ENCODE measurements at places on chromosomes 11 and 22.

- H3K4me3 ChIP-seq = no peak overlapping the region
- H3K27me3 ChIP-seq = no peaks in the 10 kb centered on the region
- H3K4me1 ChIP-seq = peaks cover 22% of the 10 kb centered on the region
- DNase-seq = no peak
- peaks cover 7% of the 10 kb centered on the region for H3K36me3 ChIP-seq
- no peak overlapping the region for H3K27ac ChIP-seq
Observed at GRCh38 chr11:35974882-35975589, 31.2 kb downstream of the LDLRAD3 start.

GRCh38 chr11:35121326-35121865 is 17.6 kb upstream of the CD44 start:
- no peak for DNase-seq
- peaks cover 3% of the 10 kb centered on the region for H3K4me1 ChIP-seq
- H3K4me3 ChIP-seq = no peak overlapping the region
- H3K36me3 ChIP-seq = no peaks in the 10 kb centered on the region
- peaks cover 25% of the 10 kb centered on the region for H3K27me3 ChIP-seq

GRCh38 chr11:117882311-117882905 is 6.0 kb upstream of the FXYD6 start:
- no peak overlapping the region for H3K27ac ChIP-seq
- peaks cover 57% of the 10 kb centered on the region for H3K27me3 ChIP-seq
- H3K36me3 ChIP-seq = no peaks in the 10 kb centered on the region
- peak; percentile 54 for DNase-seq
- H3K4me3 ChIP-seq = no peak overlapping the region
- H3K4me1 ChIP-seq = no peaks in the 10 kb centered on the region

DNA sequence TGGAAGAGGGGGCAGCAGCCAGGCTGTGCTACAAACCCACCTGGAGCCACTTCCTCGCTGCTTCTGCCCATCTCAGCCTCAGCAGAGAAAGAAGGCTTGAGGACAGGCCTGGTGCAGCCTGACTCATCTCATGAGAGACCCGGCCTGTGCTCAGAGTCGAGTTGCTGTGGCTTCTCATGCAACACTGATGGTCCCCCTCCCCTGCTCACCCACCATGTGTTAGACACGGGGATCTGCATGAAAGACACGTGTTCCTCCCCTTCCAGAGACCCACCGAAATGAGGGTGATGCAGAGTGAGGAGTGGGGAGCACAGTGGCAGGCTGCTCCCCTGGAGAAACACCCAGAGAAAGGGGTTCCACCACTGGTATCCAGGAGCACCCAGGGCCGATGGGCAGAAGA is 15.0 kb downstream of the RTN4R start:
- H3K4me3 ChIP-seq = no peak overlapping the region
- H3K36me3 ChIP-seq = no peaks in the 10 kb centered on the region
- no peak for DNase-seq
- peaks cover 10% of the 10 kb centered on the region for H3K27me3 ChIP-seq
- H3K27ac ChIP-seq = no peak overlapping the region
- H3K4me1 ChIP-seq = no peaks in the 10 kb centered on the region

DNA sequence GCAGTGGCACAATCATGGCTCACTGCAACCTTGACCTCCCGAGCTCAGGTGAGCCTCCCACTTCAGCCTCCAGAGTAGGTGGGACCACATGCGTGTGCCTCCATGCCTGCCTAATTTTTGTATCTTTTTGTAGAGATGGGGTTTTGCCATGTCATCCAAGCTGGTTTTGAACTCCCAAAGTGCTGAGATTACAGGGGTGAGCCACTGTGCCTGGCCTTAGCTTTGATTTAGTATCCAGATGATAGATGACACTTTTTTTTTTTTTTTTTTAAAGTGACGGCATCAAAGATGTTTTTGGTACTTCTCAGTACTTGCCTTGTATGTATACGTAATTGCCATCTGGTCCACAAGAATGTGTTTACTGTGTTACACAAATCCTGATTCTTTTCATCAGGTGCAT is 23.4 kb downstream of the LDHAL6A start:
- no peak overlapping the region for H3K4me3 ChIP-seq
- no peak for DNase-seq
- H3K4me1 ChIP-seq = no peaks in the 10 kb centered on the region
- peaks cover 67% of the 10 kb centered on the region for H3K36me3 ChIP-seq
- no peaks in the 10 kb centered on the region for H3K27me3 ChIP-seq

- H3K4me3 ChIP-seq = no peak overlapping the region
- H3K36me3 ChIP-seq = no peaks in the 10 kb centered on the region
- no peak for DNase-seq
- no peak overlapping the region for H3K27ac ChIP-seq
- peaks cover 31% of the 10 kb centered on the region for H3K27me3 ChIP-seq
- H3K4me1 ChIP-seq = peaks cover 15% of the 10 kb centered on the region
Observed at GRCh38 chr11:108635106-108635505, 29.8 kb upstream of the DDX10 start.

- H3K27ac ChIP-seq = no peak overlapping the region
- no peaks in the 10 kb centered on the region for H3K36me3 ChIP-seq
- H3K4me1 ChIP-seq = peaks cover 7% of the 10 kb centered on the region
- no peak for DNase-seq
- H3K4me3 ChIP-seq = no peak overlapping the region
Observed at GRCh38 chr22:29435236-29436136, 2.9 kb upstream of the RFPL1 start.

DNA sequence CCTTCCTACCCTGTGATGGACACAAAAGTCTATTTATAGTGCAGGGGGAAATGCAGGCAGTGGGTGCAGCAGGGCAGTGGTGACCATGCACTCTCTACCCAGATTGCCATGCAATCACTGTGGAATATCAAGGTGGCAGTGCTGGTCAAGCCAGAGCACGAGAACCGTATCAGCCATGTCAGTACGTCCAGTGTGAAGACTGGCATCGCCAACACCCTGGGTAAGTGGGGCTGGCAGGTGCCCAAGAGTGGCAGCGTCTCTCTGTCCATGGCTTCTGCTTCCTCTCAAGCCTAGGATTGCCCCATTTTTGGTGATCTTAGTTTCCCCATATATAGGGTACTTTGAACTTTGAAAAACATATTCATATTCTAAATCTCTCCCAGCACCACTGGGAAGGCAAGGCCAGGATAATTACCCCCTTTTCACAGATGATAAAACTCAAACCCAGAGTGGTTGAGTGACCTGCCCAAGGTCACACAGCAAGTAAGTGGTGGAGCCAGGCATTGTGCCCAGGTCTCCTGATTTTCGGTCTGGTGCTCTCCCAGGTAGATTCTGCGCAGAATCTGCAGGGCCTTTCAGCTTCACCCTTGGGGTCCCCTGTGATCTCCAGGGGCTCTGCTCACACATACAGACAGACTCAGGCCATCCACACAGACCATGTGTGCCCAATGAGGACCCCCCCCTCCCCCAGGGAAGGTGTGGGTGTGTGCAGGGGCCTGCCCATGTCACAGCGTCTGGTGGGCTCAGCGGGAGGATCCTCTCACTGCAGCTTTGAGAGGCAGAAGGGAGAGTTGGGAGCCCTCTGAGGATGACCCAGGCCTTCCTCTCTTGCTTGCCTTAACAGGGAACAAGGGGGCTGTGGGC is 7.1 kb downstream of the INPPL1 start:
- H3K36me3 ChIP-seq = peaks cover 48% of the 10 kb centered on the region
- no peak overlapping the region for H3K4me3 ChIP-seq
- no peaks in the 10 kb centered on the region for H3K27me3 ChIP-seq
- no peak for DNase-seq

DNA sequence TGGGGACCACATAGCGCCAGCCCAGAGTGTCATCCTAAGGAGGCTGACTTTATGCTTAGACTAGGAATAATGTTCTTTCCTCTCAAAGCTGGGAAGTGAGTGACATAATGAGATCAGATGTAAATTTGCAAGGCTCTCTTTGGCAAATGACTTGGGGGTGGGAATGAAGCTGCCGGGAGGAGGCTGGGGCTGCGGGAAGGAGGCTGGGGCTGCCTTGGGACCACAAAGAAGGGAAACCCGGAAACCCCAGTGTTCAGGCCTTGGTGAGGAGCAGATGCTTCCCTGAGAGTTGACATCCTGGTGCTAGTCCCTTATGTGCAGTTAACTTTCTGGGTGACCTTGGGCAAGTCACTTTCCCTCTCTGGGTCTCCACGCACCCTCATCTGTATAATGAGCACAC is 182.0 kb downstream of the CHST1 start:
- no peak overlapping the region for H3K4me3 ChIP-seq
- no peaks in the 10 kb centered on the region for H3K36me3 ChIP-seq
- DNase-seq = no peak
- H3K27me3 ChIP-seq = peaks cover 27% of the 10 kb centered on the region
- H3K4me1 ChIP-seq = no peaks in the 10 kb centered on the region
- no peak overlapping the region for H3K27ac ChIP-seq

DNA sequence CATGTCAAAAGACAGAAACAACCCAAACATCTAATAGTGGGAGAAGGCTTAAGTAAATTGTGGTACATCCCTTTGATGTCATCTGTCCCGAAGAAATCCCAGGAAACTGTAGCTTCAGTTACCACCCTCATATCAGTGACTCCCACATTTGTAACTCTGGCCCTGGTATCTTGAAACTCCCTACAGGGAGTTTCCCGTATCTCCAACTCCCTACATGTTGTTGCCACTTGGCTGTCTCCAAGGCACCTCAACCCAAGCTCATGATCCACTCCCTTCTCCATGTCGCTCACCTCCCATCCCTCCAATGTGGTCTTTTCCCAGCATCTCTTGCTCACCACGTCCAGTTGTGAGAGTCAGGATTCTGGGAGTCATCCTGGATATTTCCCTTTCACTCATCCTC is 68.1 kb downstream of the CACNG2 start:
- H3K27me3 ChIP-seq = peaks cover 69% of the 10 kb centered on the region
- H3K4me3 ChIP-seq = no peak overlapping the region
- no peaks in the 10 kb centered on the region for H3K36me3 ChIP-seq
- no peaks in the 10 kb centered on the region for H3K4me1 ChIP-seq
- H3K27ac ChIP-seq = no peak overlapping the region

DNA sequence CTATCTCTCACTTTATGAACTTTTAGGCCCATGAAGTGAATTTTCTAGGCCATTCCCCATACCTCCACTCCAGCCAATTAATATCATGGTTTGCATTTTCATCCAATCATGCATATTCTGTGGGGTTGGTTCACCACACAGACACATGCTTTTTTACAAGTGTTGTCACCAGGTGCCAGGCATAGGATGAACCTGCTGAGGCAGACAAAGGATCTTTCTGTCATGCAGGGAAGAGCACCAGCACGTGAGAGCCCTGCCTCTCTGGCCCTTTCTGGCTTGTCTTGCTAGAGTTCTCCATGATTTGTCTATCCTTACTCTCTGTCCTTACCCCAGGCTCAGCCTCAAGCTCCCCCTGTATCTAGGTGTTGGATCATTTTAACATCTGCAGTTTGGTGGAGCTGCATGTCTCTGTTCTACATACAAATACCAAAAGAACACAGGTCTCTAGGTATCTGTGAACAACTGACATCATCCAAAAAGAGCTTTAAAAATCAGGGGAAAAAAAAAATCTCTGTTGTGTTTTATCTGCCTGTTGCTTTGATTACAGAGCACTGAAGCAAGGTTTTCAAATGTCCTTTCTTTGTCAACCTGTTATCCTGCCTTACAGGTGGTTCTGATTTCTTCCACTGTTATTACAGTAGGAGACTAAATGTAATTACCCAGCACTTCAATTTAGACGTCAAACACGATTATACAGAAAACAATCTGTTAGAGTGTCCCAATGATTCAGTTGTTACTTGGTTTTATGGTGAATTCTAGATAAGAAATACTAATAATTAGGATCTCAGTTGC is 58.4 kb upstream of the GRAMD1B start:
- peaks cover 60% of the 10 kb centered on the region for H3K27me3 ChIP-seq
- no peak overlapping the region for H3K4me3 ChIP-seq
- DNase-seq = no peak
- no peaks in the 10 kb centered on the region for H3K4me1 ChIP-seq
- no peak overlapping the region for H3K27ac ChIP-seq

- H3K27ac ChIP-seq = peak overlapping the region; percentile 58
- peak overlapping the region; percentile 18 for H3K4me3 ChIP-seq
- no peaks in the 10 kb centered on the region for H3K27me3 ChIP-seq
- no peak for DNase-seq
- peaks cover 18% of the 10 kb centered on the region for H3K4me1 ChIP-seq
- peaks cover 24% of the 10 kb centered on the region for H3K36me3 ChIP-seq
Observed at GRCh38 chr11:108069947-108070346, 51.4 kb upstream of the ACAT1 start.
